T follicular helper cell (primary cell): ENCODE measurements at places on chromosomes 6 and 20.

- no peak for DNase-seq
These were observed 238.6 kb downstream of the LRFN2 start for GRCh38 chr6:40348591-40348990.

DNA sequence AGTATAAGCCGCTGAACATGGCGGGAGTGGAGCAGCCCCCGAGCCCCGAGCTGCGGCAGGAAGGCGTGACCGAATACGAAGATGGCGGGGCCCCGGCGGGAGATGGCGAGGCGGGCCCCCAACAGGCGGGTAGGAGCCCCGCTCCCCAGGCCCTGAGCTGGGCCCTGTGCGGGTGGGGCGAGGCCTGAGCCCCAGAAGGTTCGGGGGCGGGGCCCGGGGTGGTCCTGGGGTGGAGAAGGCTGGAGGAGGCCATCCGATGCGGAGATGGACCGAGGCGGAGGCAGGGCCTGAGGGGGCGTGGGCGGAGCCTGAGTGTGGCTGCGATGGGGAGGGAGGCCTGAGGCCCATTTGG, 7.1 kb downstream of the L3MBTL1 start:
- DNase-seq: no peak

GRCh38 chr6:109321752-109322151, 60.5 kb downstream of the CD164 start:
- no peak for DNase-seq

DNA sequence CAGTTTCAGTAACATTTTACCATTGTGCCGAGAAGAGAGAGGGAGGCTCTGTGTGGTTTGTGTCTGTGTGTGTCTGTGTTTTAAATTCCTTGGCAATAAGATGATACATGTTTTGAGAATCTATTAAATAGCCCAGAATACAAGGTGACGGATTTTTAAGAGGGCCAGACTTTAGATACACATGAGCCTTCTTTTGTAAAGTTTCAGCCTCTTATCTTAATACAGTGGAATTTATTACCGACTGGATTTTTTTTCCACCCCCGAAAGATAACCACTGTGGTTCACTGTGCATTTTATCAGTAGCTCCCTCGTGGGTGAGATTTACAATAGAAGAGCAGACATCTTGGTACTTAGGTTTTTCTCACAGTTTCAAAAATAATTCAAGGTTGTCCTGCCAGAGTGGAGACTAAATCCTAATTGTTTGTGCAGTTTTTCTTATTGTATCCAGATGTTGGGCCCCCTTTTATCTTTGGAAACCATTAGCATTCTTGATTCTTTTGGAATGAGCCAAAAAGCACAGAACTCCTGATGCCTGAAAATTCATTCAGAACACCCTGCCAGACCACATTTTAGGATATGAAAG, 49.9 kb downstream of the STK4 start:
- no peak for DNase-seq

- no peak for DNase-seq
These were observed 43.9 kb downstream of the TFEB start for GRCh38 chr6:41691426-41692079.

GRCh38 chr6:1825277-1825676, 215.6 kb downstream of the FOXC1 start:
- DNase-seq: no peak

DNA sequence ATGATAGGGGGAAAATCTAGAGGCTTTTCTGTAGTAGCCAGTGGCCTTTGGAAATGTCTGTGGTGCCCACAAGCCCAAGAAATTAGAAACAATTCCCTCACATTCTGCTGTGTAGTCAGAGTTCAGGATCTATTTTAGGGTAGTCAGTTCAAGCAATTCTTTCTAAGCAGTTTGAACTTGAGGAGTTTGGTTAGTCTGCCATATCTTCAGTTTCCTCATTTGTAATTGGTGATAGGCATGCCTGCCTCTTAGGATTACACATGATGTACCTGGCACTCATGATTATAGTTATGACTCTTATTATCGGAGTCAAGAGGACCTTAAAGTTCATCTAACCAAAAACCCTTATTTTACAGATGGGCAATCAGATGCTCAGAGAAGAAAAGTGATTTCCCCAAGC, 21.2 kb upstream of the MEP1A start:
- no peak for DNase-seq

- DNase-seq: no peak
These were observed 88.4 kb downstream of the SCAF8 start for GRCh38 chr6:154821638-154822037.

DNA sequence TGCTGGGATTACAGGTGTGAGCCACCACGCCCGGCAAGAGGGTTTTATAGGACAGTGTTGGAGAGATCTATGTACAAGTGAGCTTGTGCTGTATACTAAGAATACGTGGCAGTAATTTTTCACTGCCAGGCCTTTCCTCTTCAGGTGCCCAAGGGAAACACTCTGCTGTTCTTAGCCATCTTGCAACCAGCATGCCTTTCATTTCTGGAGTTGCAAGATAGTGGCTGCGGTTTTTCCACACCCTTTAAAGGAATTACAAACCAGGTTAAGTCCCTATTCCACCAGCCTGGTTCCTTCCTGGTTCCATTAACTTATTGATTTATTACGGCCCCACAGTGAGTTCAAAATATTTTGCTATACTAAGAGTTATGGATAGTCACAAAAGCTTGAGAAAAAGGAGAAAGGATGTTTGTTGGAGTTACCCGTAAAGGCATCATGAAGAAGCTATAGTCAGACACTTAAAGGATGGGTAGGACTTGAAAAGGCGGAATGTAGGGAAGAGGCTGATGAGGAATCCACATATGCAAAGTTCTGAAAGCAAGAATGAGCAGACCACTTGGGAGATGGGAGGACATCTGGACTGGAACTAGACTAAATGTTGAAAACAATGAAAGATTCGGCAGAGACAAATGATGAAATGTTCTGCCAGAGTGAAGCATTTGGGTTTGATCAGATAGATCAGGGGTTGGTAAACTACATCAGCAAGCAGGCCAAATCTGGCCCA, 61.4 kb upstream of the ASIP start:
- DNase-seq: no peak

GRCh38 chr6:30722280-30723112, 2.3 kb downstream of the TUBB start:
- peak; percentile 76 for DNase-seq

GRCh38 chr20:17508756-17509155, 22.4 kb downstream of the BFSP1 start:
- DNase-seq: no peak

GRCh38 chr6:33820243-33820642, 16.4 kb upstream of the MLN start:
- no peak for DNase-seq

GRCh38 chr20:57990396-57990987, 238.0 kb downstream of the ANKRD60 start:
- DNase-seq: no peak

DNA sequence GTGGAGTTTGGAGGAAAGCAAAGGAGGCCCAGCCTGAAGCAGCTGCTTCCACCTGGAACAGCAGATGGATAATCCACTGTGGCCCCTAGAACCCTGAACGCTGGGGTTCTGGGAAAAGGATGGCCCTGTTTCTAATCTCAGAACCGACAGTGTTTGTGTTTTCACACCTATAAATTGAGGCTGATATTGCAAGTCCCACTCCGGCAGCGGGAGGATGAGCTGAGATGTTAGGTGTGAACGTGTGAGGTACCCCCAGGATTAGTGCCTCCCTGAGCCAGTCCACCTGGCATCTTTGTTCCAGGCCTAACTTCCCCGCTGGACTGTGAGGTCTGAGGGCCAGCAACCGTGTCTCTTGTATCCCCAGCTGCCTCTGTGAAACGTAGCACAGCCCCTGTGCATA, 7.8 kb upstream of the CDH4 start:
- no peak for DNase-seq

DNA sequence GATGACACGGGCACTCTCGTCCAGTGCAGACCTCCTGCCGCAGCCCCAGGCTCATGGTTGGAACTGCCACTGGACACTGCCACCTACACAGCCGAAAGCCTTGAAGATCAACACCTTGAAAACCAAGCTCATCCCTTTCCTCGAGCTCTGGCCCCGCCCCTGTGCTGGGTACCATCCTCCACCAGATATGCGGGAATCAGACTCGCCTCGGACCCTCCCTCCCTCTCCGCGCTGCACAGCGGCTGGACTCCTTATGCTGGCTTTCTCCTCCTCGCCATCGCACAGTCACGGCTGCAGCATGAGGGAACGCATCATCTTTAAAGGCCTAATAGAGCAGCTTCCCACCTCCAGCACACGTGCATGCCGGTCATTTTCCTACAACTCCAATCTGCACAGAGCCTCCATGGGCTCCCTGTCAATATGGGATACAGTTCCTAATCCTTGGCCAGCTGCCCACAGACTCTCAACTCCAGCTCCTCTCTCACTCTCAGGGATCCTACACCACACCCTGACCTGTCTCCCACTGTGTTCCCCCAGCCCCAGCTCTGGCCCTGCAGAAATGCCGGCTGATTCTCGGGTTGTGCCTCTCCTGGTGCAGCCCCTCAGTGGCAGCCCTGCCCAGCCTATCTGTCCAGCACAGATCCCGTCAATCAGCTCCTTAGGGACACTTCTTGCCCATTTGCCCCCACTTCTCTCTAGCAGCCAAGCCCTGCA, 23.2 kb downstream of the TXNDC5 start:
- no peak for DNase-seq

- DNase-seq: no peak
These were observed 250.0 kb downstream of the UST start for GRCh38 chr6:148996815-148997214.

GRCh38 chr6:33073431-33073871, at the start of gene HLA-DPA1:
HLA-DPA1 (minus strand) TSS chr6:33073649.
- no peak for DNase-seq

DNA sequence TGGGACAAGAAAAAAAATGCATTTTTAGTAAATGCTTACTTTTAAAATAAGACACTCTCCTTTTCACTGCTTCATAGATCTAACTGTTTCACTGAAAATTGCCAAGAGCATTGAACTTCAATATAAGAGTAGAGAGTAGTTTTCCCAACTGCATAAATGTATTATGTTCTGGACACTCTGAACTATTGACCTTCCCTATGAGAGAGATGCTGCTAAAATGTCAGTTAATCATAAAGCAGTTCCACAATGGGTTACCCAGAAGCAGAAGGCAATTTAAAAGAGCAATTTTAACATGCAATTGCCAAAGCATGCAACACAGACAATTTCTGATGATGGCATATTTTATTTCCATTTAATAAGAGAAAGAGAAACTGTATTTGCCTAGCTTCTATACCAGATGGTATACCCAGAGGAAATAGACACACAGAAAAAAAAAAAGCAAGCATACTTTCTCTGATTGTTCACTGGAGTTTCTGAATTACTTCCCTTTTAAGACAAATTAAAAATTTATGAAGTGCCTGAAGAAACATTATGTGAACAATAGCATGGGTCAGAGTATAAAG, 279.1 kb upstream of the THEMIS start:
- no peak for DNase-seq

DNA sequence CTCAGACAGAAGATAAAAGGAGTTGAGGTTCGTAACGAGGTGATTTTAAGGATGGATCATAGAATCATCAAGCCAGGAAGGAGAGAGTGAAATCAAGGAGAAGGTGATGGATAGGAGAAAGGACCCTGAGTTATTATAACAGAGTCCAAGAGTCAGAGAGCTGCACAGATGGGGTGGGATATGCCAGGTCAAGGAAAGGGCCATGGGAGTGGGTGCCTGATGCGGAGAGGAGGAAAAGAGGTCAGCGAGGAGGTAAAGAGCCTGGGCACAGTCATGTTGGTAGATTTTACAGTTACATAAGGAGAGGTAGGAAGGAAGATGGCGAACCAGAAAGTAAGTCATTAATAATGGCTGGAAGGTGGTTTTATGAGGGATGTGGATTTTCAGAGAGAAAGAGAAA, 114.9 kb downstream of the LAMA2 start:
- DNase-seq: no peak

GRCh38 chr6:43128926-43129325, 42.1 kb upstream of the SRF start:
- DNase-seq: no peak

DNA sequence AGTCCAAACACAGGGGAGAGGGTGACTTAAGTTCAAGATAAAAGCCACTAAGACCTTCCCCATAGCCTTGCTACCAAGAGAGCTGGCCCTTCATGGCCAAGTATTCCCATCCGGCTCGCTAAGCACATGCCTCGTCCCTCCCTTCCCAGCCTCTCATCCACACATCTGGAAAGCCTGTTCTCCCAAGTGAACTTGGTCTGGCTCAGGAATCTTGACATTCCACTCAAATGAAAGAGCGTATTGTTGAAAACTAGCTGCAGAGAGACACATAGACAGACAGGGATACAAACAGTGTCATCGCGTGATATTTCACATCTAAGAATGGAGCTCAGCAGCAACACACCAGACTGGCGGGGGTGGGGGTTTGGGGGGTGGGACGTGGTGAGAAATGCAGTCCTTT, 182.8 kb upstream of the FOXQ1 start:
- DNase-seq: no peak

DNA sequence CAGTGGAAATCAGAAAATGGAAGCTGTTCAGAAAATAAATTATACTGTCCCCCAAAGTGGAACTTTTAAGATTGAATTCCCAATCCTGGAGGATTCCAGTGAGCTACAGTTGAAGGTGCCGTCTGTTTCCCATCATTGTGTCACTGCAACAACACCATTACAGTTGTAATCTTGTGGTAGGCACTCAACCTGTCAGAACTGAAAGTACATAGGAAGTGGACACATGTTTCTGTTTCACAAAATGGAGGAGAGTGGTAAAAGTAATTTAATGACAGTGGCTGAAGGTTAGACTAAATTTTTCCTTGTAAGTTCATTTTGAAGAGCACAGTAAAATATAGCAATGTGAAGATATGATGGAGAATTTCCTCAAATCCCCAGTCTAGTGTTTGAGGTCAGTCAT, 70.0 kb downstream of the CD109 start:
- DNase-seq: no peak

GRCh38 chr20:47888351-47888750, 103.1 kb upstream of the SULF2 start:
- DNase-seq: no peak

- no peak for DNase-seq
These were observed 16.1 kb upstream of the ROS1 start for GRCh38 chr6:117441824-117442264.

DNA sequence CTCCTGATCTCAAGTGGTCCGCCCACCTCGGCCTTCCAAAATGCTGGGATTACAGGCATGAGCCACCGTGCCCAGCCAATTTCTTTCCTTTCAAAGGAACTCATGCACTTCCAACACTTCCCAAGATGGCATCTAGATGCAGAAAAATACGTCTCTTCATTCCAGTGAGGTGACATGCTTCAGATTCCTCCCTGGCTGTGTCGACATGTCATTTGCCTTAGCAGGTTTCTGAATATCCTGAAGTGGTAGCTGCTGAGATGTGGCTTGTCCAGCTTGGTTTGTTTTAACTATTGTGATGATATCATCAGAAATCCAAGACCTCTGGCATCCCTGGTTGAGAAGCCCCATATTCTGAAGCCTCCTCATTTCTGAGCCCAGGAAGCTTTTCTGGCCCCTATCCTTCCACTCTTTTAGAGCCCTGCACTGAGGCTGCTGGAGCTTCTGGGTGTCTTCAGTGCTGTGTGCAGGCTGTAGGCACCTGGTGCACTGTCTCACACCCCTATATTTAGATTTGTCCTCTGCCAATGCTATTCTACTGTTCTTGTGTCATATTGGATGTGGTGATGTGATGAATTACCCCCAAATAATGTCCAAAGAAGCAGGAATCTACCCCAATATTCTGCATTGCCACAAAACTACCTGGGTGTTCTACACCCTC, 73.3 kb upstream of the E2F3 start:
- DNase-seq: no peak
